ENCODE measurements at places on chromosomes 4 and X. TPM values are rescaled to one million over a fixed set of nuclear protein-coding genes. Genes with fewer than 3 reads are reported as not detected.

DNA sequence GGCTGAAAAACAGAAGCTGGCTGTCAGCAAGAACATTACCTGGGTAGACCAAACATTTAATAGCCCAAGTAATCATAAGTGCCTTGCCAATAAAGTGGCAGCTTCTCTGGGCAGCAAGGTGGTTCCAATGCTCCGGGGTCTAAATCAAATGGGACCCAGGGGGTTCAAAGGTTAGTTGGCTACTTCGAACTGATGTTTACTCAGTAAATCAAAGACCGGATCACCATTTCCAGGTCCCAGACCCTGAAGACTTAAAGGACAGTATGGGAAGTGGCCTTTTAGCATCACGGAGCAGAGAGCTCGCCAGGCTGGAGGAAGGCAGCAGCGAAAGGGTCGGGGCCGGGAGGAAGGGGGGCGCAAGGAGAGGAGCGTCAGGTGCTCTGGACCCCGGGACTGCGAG is 1.0 kb downstream of the SH3KBP1 start:
- H3K36me3 ChIP-seq = no peaks in the 10 kb centered on the region
- H3K27ac ChIP-seq = no peak overlapping the region
- H3K4me3 ChIP-seq = peak overlapping the region; percentile 84
- H3K27me3 ChIP-seq = peaks cover 18% of the 10 kb centered on the region

- no peak overlapping the region for H3K4me3 ChIP-seq
- H3K27ac ChIP-seq = no peak overlapping the region
These were observed 11.1 kb downstream of the APEX2 start for GRCh38 chrX:55011294-55011693.

- H3K4me3 ChIP-seq = no peak overlapping the region
- H3K4me1 ChIP-seq = no peaks in the 10 kb centered on the region
- no peak for DNase-seq
- no peaks in the 10 kb centered on the region for H3K27me3 ChIP-seq
These were observed 69.7 kb upstream of the PPARGC1A start for GRCh38 chr4:23959396-23960148.

Gene SMIM9
- not detected for total RNA-seq

- no peaks in the 10 kb centered on the region for H3K27me3 ChIP-seq
These were observed 21.4 kb upstream of the FGFR3 start for GRCh38 chr4:1771555-1772305.

DNA sequence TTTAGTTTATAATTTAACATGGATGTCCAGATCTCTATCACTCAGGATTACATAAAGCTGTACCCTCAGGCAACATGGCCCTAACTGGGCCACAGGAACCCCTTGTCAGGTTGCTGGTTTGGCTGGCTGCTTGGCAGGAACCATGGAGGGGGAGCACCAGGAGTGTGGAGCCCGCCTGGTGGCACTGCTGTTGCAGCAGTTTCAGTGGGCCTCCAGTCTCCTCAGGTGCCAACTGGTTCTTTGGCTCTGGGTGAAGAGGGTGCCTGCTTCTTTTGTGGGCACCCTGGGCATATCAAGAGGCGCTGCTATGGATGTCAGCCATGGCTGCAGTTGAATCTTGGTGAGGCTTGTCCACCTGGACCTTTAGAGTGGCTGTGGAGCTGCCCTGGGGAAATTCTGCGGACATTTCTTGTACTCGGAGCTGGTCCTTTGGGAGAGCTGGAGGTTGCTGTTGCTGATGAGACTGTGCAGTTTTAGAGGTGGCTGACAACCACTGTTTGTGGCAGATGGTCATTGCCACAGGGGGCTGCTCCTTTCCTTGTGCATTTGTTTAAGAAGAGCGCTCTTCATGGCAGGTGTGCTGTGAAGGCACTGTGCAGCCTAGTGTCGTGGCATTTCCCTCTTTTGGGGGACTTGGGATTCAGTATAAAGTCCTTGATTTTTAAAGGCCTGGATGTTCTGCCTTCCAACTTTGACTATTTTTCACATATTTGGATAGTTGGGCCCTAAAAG is 10.3 kb upstream of the SMIM14 start:
- no peak overlapping the region for H3K27ac ChIP-seq
- no peaks in the 10 kb centered on the region for H3K36me3 ChIP-seq
- no peak for DNase-seq
- H3K27me3 ChIP-seq = no peaks in the 10 kb centered on the region

DNA sequence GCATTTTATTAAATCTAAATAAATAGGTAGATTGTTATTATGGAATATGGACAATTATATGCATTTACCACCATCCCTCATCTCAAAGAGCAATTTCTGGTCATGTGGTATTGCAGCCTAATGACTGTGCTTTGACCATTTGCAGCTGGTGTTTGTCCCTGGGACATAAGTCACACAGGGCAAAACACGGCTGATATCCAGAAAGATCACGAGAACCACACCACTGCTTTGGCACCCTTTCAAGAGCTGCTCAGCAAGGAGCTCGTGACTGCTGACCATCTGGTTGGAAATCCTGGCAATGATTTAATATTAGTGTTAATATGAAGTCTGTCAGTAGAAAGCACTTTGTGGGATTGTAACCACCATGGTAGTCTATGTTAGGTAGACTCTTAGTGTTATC is 545.0 kb downstream of the GBA3 start:
- no peak overlapping the region for H3K27ac ChIP-seq
- no peaks in the 10 kb centered on the region for H3K36me3 ChIP-seq
- peaks cover 2% of the 10 kb centered on the region for H3K27me3 ChIP-seq
- DNase-seq = no peak

Gene PITX2
- 13.8 TPM for total RNA-seq

DNA sequence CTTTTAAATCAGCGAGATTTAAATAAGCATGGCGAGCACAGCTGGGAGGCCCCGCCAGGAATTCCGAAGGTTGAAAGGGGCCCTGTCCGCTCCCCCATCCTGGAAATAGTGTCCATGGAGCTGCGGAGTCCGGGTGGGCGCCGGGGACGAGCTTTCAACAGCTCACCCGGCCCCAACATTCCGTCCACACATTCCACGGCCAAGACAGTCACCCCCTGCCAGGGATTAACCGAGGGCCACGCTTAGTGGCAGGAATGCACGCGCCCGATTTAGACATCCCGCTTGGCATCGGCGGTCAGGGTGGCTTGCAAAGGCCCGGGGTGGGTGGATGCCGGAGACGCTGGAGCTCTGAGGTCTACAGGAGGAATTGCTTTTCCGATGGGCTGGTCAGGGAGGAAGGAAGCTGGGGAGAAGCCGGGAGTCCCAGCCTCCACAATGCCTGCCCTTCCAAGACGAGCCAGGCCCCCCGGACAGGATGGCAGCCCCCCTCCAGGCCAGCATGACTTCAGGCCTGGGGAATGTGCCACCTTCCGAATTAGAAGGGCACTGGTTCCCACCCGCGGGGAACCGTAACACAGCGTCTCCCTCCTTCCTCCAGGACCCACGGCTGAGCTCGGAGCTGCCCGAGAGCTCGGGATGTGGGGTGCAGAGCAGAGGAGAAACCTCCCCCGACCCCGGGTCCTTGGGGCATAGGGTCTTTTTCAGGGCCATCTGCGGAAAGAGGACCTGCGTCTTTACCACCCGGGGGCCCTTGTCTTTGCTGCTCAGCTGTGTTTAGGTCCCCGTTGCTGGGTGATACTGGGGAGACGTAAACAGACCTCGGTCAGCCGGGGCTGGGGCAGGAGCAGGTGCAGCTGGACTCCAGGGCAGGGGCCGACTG is 26.9 kb upstream of the PPP2R3B start:
- H3K27me3 ChIP-seq = peaks cover 27% of the 10 kb centered on the region
- no peak overlapping the region for H3K27ac ChIP-seq

Gene LRAT
- total RNA-seq = 7.2 TPM

- DNase-seq = no peak
- H3K36me3 ChIP-seq = peaks cover 6% of the 10 kb centered on the region
- no peaks in the 10 kb centered on the region for H3K27me3 ChIP-seq
These were observed 30.8 kb downstream of the GPC4 start for GRCh38 chrX:133384454-133384853.

Gene CHRDL1
- 0.79 TPM for total RNA-seq

Gene AKAP4
- not detected for total RNA-seq

GRCh38 chr4:3773552-3774001 is 7.4 kb downstream of the ADRA2C start:
- H3K27me3 ChIP-seq = peaks cover 38% of the 10 kb centered on the region
- DNase-seq = no peak
- H3K36me3 ChIP-seq = no peaks in the 10 kb centered on the region
- H3K4me1 ChIP-seq = peaks cover 7% of the 10 kb centered on the region
- H3K4me3 ChIP-seq = no peak overlapping the region

DNA sequence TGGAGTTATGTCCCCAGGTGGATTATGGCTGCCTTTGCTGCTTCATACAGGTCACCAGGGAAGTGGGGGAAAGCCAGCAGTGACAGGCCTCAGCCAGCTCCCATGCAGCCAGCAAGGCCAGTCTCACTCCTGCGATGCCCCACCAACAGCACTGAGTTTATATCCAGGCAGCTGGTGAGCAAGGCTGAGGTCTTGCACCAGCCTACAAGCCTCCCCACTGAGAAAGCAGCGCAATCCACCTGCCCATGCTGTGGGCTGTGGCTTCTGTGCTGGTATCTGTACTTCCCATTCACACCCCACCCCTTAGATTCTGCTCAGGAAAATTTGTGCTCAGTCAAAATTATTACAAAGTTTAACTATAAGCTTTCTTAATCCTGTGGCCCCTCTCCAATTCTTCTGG is 153.5 kb downstream of the HHIP start:
- DNase-seq = no peak
- H3K27me3 ChIP-seq = no peaks in the 10 kb centered on the region
- H3K27ac ChIP-seq = no peak overlapping the region
- no peak overlapping the region for H3K4me3 ChIP-seq
- no peaks in the 10 kb centered on the region for H3K36me3 ChIP-seq

Gene ZNF630
- 3.6 TPM for total RNA-seq

DNA sequence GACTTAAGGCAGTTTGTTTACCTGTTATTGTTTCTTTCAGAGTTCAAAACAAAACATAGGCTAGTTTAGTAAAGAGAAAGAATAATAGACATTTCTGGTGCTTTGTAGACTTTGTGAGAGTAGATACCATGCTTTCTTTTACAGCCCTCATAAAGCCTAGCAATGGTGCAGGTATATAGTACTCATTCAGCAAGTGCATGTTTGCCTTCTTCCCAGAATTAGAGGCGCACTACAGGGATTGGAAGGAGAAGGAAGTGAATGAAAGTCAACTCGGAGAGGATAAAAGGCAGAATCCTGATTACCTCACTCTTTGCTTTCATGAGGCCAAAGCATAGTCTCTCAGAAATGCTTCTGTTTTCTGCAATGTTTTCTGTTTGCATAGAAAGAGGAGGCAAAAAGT is 43.1 kb upstream of the FHDC1 start:
- H3K4me1 ChIP-seq = no peaks in the 10 kb centered on the region
- no peak for DNase-seq
- peak overlapping the region; percentile 48 for H3K27ac ChIP-seq

DNA sequence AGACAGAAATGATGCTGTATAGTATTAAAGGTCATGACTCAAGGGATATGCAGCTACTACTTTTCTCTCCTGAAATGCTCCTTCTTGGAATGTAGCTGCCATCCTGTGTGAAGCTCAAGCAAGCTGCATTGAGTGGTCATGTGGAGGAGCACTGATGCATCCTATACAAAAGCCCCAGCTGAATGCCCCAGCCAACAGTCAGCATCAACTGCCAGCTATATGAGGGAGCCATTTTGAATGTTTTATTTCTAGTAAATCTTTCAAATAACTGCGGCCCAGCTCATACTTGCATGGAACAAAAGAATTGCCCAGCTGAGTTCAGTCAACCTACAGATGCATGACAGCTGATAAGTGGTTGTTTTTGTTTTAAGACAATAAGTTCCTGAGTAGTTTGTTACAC is 165.0 kb upstream of the GEMIN8 start:
- H3K36me3 ChIP-seq = no peaks in the 10 kb centered on the region
- H3K4me3 ChIP-seq = no peak overlapping the region
- DNase-seq = no peak
- no peaks in the 10 kb centered on the region for H3K27me3 ChIP-seq
- H3K27ac ChIP-seq = no peak overlapping the region

Gene NDST3
- 1.5 TPM for total RNA-seq

Measured in type B pancreatic cell (in vitro differentiated cells).